ENCODE measurements at places on chromosomes 13 and 19. TPM values are rescaled to one million over a fixed set of nuclear protein-coding genes. Genes with fewer than 3 reads are reported as not detected.

KMT2B gene
- 11.6 TPM for total RNA-seq

ZNF317 gene
- 15.7 TPM for total RNA-seq

GRK1 gene
- 1.2 TPM for total RNA-seq

UBE2L5 gene
- total RNA-seq, result not detected

RETN gene
- 0.98 TPM for total RNA-seq

IGFL1 gene
- not detected for total RNA-seq

ICAM4 gene
- under 0.01 TPM for total RNA-seq

FPR1 gene
- total RNA-seq, result 1.2 TPM

RGL3 gene
- total RNA-seq, result 0.25 TPM

MED4 gene
- total RNA-seq, result 29.3 TPM

GDF15 gene
- 0.74 TPM for total RNA-seq

TECR gene
- 12.0 TPM for total RNA-seq

KISS1R gene
- total RNA-seq, result 0.49 TPM

FGF22 gene
- total RNA-seq, result 0.25 TPM

KLK3 gene
- not detected for total RNA-seq

ADAMTSL5 gene
- under 0.01 TPM for total RNA-seq
